Esophagus squamous epithelium (tissue), 5 donors: ENCODE measurements at places on chromosomes 2 and 18. TPM values are rescaled to one million over a fixed set of nuclear protein-coding genes. Genes with fewer than 3 reads are reported as not detected.

REG3G gene
- not detected for total RNA-seq

AQP4 gene
- not detected for total RNA-seq

HRH4 gene
- total RNA-seq, result 0.38 TPM

FAM110C gene
- total RNA-seq, result 59.1 TPM

RTKN gene
- 26.4 TPM for total RNA-seq

SERPINB7 gene
- not detected for total RNA-seq

NOSTRIN gene
- 1.3 TPM for total RNA-seq
